Smooth muscle cell of bladder (primary cell): ENCODE measurements at places on chromosomes 4 and X. TPM values are rescaled to one million over a fixed set of nuclear protein-coding genes. Genes with fewer than 3 reads are reported as not detected.

Gene PDGFRA
- total RNA-seq = 425 and 502 TPM in 2 replicates

Gene ANOS1
- under 0.01 and 0.46 TPM in 2 replicates for total RNA-seq

Gene RNF212
- 0.28 TPM in 2 replicates for total RNA-seq

Gene IL2
- not detected in 2 replicates for total RNA-seq

Gene RRH
- under 0.01 and 0.09 TPM in 2 replicates for total RNA-seq

Gene SMIM31
- total RNA-seq = not detected in 2 replicates
